ENCODE measurements at places on chromosomes 7 and 10.

DNA sequence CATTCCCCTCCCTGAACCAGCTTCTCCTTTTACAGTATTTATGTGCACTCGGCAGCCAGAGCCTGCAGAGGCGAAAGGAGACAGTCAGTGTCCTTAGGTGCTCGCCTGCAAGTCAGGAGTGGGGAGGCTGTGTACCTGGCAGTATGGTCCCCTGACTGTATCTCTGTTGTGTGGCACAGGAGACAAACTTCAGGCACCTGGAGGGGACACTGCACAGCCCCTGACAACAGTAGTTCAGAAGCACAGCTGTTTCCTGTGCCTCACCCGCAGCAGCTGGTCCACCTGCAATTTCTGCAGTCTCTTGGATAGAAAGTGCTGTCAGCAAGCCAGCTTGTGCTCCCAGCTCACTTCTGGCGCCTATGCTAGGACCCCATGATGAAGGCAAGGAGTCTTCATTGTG lies 73.4 kb upstream of the LAMB4 start:
- no peak for DNase-seq

GRCh38 chr10:78320506-78320905 lies 286.8 kb downstream of the RPS24 start:
- DNase-seq = no peak

GRCh38 chr10:133185421-133185820 lies 25.4 kb downstream of the KNDC1 start:
- DNase-seq = no peak

GRCh38 chr7:116727432-116728009 lies 55.5 kb downstream of the MET start:
- no peak for DNase-seq

GRCh38 chr10:60803865-60804264 lies 25.6 kb downstream of the CDK1 start:
- DNase-seq = no peak

DNA sequence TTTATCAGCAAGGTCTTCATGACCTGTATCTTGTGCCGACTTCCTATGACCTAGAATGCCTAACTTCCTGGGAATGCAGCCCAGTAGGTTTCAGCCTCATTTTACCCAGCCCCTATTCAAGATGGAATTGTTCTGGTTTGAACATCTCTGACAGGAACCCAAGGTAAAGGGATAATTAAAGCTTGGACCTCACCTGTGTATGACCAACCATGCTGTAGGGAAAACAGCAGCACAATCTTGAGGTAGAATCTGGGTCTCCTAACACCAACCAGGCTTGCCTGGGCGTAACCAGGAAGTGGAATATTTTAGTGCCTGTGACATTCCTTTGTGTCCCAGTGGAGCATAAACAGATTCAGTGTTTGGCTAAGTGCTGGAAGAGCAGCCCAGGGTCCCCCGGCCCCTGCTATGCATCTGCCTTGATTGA lies 94.1 kb downstream of the PFKFB3 start:
- no peak for DNase-seq

DNA sequence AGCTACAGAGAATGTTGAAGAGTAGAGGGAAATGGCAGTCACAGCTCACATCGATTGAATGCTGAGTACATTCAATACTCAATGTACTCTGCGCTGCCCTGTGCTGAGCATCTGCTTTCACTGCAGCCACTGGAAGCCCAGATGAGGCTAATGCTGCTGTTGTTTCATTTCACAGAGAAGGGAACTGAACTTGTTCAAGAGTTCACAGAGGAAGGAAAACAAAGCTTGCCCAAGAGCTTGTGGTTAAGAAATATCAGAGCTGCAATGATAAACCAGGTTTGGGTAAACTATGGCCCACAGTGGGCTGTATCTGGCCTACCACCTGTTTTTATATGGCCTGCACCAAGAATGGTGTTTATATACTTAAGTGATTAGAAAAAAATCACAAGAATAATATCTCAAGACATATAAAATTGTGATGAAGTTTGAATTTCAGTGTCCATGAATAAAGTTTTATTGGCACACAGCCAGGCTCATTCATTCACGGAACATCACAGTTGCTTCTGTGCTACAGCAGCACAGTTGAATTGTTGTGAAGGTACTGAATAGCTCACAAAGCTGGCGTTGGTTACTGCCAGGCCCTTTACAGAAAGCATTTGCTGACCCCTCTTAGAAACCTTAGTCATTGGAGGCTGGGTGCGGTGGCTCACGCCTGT lies 64.1 kb downstream of the CFAP58 start:
- DNase-seq = no peak

- DNase-seq = no peak
These were observed 75.3 kb upstream of the SAMD8 start for GRCh38 chr10:75035975-75036708.

GRCh38 chr10:72270607-72271281 lies 3.0 kb upstream of the DDIT4 start:
- no peak for DNase-seq

DNA sequence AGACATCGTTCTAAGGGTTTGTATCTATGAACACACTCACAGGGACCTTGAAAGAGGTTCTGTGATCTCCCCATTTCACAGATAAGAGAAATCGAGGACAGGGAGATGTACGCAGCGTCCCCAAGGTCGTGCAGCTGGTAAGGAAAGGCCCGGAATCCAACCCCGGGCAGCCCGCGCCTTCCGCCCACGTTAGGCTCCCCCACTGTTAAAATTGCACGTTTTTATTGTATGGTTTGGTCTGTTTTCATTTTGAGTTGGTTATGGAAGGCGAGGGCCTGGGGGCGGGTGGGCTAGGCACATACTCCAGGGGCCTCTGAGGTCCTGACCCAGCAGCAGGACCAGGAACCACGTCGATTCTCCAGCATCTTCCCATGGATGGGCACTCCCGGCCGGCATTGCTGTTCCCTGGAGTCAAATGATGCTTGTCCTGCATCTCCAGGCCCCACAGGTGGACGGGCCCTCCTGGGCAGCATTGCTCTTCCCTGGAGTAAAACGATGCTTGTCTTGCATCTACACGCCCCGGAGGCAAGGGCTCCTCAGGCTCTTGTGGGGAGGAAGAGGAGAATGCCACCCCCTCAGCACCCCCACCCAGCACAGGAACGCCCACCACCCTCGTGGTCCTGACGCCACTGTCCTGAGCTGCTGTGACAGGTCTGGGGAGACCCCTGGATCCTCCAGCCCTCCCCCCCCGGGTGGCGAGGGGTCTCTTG lies 65.9 kb downstream of the PDGFA start:
- no peak for DNase-seq

DNA sequence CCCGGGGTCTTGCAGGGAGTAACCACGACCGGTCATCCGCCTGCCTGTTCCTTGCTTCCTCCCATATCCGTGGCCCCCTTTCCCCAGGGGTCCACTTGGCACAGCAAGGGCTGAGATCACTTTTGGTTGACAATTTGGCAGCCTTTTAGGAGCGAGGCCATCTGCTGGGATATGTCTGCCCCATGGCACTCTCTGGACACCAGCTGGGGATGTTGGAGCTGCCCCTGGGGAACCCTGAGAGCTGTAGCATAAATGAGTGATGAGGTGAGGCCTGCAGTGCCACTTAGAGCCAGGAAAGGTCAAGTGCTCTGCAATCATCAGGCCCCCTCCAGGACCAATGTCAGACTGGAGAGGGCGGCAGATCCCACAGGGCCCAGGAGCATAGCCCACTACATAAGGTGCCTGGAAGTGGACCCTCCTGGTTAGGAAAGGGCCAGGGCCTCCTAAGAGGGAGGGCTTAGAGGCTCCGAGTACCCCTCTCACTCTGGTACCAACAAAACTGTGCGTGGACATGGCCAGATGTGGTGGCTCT lies 92.1 kb downstream of the HIP1 start:
- DNase-seq = no peak

GRCh38 chr7:12728192-12728538 lies 40.7 kb downstream of the ARL4A start:
- DNase-seq = no peak

DNA sequence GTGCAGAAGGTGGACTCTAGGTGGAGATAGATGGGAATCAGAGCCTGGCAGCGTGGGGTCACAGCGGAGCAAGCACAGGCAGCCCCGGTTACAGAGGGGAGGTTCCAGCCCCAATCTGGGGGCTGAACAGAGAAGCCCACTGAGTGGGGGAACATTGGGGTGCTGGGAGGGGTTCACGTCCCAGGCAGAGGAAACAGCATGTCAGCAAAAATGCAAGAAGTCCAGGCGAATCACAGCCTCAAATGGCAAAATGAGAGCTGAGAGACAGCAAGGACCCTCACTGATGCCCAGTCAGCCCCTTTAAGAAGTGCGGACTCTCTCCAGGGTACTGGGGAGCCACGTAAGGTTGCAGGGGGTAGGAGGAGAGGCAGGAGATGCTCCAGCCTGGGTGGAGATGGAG lies 62.0 kb downstream of the ELFN1 start:
- no peak for DNase-seq

DNA sequence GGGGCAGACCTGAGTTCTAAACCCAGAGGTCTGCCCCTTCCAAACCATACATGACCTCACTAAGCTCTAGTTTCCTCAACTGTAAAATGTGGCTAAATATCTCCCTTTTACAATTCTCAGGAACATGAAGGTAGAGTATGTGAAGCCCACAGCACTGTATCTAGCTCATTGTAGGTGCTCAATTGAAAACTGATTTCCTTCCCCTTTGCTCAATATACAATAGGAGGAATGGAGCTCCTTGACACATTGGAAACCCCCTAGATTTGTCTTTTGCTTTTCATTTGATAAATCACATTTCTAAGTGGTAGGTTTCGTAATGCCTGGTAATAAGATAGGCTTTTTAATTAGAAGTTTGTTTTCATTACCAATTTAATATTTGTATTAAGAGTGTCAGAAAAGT lies 153.3 kb downstream of the ARID5B start:
- no peak for DNase-seq

DNA sequence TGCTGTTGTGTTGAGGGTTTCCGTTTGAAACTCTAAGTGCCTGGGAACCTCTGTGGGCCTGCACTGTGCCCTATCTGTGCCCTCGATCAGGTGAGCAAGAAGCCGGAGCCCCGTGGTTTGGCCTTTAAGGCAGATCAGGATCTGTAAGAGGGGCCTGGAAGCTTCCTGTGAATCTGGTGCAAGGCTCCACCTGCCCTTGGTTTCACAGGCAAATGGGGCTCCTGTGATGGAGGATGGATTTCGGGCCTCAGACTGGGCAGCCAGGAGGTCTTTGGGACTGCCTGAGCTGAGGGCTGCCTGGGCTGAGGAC lies 21.6 kb downstream of the SCART1 start:
- DNase-seq = peak; percentile 50

GRCh38 chr10:43913676-43914235 lies 265.1 kb upstream of the ZNF32 start:
- DNase-seq = no peak

- DNase-seq = no peak
These were observed 132.7 kb downstream of the ELAPOR2 start for GRCh38 chr7:86926732-86927131.

DNA sequence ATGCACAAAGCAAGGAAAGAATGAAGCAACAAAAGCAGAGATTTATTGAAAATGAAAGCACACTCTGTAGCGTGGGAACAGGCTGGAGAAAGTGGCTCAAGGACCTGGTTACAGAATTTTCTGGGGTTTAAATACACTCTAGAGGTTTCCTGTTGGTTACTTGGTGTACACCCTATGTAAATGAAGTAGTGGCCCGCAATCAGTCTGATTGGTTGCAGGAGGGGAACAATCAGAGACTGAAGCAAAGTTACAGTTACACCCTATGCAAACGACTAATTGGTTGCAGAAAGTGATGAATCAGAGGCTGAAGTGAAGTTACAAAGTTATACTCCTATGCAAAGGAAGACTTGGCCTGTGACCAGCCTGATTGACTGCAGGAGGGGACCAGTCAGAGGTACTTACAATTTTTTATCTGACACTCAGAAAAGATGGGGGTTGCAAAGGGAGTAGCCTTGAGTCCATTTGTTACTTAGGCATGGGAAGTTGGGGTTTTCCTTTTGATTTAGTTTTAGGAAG lies 3.6 kb upstream of the MTPN start:
- DNase-seq = peak; percentile 61

GRCh38 chr7:116340943-116341907 lies 130.9 kb downstream of the TES start:
- DNase-seq = no peak

DNA sequence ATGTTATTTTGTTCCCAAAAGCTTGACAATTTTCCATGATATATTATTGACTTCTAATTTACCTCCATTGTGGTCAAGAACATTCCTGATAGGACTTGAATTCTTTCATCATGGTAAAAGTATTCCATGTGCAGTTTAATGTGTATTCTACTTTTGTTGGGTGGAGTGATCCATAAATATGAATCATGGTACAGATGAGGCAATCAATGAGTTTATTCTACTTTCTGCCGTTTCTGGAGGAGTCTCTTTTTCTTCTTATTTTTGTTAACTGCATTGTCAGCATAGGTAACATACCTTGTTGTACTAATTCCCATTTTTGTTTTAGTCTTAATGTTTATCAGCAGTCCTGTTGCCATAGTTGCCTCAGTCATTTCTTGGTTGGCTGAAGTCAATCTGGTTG lies 69.6 kb downstream of the SHOC2 start:
- no peak for DNase-seq

DNA sequence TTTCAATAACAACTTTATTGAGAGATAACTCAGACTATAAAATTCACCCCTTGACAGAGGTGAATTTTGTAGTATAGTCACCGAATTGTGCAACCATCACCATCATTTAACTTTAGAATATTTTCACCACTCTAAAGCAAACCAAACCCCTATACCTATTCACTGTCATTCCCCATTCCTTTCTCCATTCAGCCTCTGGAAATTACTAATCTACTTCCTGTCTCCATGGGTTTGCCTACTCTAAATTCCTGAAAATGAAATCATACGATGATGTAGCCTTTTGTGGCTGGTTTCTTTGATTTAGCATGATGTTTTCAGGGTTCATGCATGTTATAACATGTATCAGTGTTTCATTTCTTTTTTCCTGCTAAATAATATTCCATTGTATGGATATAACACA lies 15.6 kb upstream of the LMTK2 start:
- DNase-seq = no peak

DNA sequence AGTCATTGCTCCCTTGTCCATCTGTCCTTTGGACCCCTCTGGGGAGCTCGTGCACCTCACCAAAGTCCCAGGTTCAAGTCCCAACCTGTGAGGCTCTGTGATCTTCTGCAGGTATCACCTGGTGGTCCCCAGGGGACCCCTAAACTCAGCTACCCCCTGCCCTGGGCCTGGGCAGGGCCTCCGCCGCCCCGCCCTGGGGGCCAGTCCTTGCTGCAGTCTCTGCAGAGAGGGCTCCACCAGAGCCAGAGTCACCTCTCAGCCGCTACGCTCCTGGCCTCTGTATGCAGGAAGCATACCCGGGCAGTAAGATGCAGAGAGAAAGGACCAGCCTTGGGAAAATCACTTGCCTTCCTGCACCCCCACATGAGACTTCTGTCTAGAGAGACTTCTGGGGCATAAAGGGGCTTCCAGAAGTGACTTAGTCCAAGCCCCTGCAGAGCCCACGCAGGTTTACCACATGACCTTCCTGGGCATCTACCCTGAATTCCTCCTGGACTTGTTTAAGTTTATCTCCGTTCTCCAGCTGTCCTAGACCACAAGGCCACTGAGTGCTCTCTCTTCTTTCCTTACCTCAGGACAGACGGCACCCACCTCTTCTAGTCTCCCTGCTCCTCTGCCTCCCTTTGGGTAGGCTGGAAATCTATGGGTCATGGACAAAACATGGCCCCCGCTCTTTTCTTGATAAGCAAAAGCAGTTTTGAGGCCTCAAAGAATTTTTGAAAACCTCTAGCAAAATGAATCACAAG lies 21.2 kb downstream of the CALML5 start:
- DNase-seq = no peak

All from activated naive CD4-positive, alpha-beta T cell treated with Interleukin-2 at 50 U/mL for 16 hours (primary cell).